ENCODE measurements at places on chromosomes 3 and 15.
A peak's percentile ranks its signal among the peaks of the same experiment; 100 is the strongest.

DNA sequence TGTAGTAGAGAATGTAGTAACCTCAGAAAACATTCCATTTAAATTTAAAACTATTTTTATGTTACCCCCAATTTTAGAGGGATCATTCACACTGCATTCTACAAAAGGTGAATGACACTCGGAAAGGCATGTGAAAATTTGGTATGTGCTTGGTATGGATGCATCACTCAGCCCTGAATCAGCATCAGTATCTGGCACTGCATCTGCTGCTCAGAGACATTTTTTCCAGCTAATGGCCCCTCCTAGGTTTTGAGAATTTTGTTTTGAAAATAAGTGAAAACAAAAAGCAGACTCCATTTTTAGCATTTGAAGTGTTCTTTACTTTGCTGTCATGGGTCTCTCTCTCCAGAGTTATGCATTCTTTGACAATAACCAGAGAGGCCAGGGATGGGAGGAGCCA lies 15.6 kb upstream of the WWTR1 start:
- no peak for DNase-seq

GRCh38 chr15:63722204-63722808 lies 111.4 kb downstream of the HERC1 start:
- no peak for DNase-seq

DNA sequence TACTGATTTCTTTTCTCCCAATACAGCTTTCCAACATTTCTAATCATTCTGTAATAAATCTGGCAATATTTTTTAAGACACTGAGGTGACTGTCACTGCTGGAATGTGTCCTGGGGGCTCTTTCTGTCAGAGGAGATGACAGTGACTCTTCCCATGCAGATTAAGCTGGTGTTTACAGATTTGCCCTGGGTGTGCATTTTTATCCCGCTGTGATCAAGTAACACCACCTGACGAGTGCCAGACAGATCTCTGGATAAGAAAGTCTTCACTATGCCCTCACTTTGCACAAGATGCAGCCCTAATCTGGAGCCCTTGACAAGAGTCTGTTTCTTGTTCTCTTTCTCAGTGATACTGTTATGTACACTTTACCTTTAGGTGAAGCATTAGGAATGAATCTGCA lies 477.7 kb downstream of the ZIC1 start:
- DNase-seq = no peak

DNA sequence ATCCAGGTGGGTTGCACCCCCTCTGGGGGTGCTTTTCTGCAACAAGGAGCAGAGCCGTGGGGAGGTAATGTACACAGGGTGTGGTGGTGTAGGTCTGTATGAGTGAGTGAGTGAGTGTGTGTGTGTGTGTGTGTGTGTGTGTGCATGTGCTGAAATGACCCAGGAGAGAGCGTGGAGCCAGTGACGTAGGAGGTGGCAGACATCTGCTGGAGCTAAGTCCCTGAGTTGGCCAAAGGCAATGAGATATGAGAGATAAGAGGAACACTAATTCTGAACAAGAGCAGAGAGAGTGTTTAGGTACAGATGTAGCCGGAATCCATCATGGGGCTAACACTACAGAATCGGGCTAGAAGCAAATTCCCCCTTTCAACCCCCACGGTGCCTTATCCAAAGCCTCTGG lies 27.6 kb downstream of the BDH1 start:
- DNase-seq = no peak

- DNase-seq = no peak
Measured at GRCh38 chr15:23038726-23039142, 635 bp downstream of the TUBGCP5 start.

GRCh38 chr15:92520914-92521623 lies 127.4 kb downstream of the ST8SIA2 start:
- DNase-seq = no peak

DNA sequence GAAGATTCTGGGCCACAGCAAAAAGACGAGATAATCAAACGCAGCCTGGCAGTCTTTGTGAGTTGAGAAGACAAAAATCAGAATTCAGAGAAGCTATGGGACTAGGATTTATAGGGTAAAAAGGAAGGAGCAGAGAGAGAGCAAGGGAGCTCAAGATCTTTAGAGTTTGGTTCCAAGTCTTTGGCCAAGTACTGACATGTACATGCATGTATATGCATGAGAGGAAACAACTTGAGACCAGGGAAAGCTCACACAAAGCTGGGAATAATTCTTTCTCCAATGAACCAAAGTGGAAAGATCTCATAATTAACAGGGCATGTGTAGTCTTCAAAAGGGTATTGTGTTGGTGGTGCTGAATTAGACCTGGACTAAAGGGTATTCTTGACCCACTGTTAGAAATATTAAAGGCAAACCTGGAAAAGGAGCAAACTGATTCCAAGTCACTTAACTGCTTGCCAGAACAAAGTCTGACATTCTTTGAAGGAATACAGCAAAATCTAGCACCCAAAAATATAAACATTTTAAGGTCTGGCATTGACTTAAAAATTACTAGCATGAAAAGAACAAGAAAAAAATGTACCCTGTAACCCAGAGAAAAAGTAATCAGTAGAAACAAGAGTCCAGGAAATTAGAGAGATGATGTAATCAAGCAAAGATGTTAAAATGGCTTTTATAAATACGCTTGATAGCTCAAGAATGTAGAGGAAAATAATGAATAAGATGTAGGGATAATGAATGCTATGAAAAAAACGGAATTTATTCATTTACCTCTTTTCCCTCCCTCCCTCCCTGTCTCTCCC lies 226.0 kb upstream of the CGNL1 start:
- peak; percentile 19 for DNase-seq

- peak; percentile 76 for DNase-seq
Measured at GRCh38 chr3:32045091-32045915, 61.1 kb upstream of the GPD1L start.

DNA sequence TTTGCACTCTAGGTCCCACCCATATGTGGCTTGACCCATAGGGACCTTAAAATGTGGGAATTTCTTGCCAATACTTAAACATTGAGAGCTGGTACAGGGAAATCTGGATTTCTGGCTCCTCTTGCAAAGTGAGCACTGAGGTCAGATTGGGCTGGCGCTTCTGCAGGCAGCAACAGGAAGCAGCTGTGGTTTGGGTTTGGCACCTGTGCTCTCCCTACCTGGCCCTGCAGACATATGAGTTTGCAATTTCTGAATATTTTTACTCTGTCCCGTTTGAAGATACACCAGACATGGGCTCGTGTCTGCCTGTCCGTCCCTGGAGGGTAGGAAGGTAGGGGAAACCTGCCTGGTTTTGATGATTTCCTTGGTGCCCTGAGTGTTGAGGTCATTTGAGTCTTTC lies 74.8 kb upstream of the SEC13 start:
- peak; percentile 28 for DNase-seq

DNA sequence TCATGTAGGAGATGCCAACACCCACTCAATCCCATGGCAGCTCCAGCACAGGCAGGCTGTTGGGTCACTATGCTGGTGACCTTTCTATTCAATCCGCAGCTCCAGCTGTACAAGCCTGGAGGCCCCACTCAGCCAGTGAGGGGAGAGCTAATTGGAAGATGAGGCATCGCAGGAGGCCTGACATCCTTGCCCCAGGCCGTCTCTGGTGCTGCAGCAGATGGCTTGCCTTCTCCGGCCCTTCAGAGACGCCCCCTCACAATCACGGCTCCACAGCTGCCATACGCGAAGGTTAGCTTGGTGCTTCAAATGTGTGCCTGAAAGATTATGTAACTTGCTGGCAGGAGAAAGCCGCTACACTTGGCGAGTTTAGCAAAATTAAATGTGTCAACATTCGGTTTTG lies 104.2 kb upstream of the CLSTN2 start:
- DNase-seq = peak; percentile 32

GRCh38 chr3:50172626-50173220 lies 17.6 kb downstream of the SEMA3F start:
- DNase-seq = no peak

- no peak for DNase-seq
Measured at GRCh38 chr15:36882487-36883131, 217.7 kb downstream of the MEIS2 start.

DNA sequence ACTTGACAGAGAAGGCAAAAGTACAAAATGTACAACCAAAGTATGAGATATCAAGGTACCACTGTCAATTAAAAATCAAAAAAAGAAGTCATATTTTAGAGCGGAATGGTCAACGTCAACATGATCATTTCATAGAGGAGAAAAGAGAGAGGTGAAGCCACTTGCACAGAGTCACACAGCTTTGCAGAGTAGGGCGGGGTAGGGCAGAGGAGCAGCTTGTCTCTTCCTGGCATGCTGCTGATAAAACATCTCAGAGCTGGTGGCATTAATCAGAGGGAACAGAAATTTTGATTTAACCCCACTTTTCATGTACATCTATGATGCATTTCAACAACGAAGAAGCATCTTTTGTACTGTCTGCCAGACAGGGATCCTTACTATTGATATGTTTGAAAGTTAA lies 5.2 kb upstream of the IGF1R start:
- no peak for DNase-seq

GRCh38 chr3:30457726-30458125 lies 148.7 kb upstream of the TGFBR2 start:
- no peak for DNase-seq

DNA sequence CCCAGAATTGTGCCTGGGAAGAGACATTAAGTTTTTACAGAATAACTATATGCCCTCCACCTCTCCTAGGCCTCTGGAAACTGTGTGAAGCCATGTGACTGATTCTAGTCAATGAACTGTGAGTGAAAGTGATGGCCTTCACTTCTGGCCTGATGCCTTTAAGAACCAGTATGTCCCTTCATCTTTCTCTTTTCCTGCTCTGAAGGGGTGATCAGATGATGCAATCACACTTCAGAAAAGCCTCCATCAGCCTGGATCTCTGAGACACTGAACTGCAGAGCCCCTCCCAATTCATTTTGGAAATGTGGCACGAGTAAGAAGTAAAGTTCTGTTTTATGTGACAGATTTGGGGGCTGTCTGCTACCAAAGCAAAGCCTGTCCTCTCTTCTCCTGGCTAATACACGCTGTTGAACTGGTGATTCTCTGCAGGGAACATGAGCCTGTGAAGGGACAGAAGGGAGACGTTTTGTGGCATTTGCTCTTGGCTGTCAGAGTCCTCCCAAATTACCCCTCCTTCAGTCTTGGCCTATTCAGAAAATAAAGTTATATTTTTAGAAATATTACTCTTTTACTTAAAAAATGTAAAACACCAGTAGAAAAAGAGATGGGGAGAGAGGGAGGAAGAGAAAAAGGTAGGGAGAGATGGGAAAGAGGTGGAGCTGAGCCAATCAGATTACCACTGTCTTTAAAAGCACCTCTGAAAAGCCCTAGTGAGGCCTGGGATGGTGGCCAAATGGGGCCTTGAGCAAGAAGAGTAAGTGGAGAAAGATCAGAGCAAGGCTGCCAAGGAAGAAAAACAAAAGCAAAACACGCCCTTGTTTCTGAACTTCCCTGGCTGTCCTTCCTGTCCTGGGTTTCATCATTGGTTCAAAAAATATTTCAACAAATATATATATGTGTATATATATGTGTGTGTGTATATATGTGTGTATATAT lies 40.9 kb upstream of the RYK start:
- no peak for DNase-seq

DNA sequence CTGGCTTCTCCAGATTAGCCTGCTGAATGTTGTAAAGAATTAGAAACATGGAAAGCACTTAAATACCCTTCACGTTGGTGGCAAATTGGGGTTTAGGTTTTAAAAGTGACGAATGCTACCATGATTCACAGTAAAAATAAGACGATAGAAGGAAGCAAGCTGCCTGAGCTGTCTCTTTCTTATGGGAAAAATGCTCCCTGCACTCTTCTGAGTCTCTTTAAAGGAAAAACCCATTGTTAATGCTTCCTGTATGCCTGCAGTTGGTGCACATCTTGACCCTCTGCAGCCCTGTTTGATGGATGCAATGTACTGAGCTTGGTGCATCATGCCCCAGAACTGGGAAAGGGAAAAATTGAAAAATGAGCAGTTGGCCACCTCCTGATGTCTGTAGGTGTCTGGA lies 258.6 kb upstream of the RASGRP1 start:
- DNase-seq = no peak

DNA sequence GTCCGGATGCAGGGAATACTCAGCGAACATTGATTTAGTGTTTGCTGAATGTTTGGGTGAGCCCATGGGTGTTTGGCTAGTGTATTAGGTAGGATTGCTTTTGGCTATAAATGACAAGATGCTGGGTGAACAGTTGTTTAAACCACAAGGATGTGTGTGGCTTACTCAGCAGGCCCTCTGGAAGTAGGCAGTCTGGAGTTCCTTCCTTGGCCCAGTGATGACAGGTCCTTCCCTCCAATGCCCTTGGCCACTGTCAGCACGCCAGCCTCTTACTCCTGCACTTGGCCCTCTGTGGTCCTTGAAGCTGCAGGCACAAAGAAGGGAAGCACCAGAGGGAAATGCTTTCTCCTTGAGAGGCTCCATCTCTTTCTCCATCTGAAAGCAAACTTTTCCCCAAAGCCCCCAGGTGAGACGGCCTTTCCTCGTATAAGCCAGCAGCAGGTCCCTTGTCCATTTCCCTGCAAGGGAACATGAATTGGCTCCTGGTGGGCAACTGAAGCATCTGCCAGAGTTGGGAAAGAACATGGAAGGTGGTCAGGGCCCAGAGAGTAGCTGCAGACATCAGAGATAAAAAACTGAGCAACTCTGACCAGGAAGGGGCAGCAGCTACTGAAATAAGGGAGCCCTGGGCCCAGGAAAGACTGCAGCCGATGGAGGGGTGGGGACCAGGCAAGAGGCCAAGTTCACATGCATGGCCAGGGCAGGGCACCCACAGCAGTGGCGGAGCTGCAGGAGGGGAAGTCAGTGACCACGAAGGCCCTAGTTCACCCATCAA lies 105.0 kb downstream of the TPRA1 start:
- DNase-seq = no peak

DNA sequence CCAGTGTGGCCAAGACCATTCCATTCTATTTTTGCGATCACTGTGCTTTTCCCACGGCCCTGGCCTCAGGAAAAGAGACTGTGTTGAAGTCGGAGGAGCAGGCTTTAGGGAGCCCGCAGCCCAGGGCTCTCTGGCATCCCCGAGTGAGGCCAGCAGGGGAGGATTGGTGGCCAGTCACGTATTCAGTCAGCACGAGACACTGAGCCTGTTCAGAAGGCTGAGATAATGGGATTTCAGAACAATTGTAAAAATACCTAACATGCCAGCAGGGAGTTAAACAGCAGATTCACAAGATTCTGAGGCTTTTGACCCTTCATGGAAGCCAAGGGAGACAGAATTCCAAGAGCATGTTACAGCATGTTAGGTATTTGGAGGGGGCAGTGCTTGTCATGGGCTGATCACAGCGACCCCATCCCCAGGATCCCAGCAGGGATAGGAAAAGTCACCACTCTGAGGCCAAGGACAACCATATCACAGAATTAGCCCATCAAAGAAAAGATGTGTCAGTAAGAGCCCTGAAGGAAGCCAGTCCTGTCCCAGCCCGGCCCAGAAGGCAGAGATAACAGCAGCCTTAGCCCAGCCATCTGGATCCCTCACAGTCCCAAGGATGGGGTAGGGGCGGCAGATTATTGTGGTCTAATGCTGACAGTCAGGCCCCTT lies 40.6 kb downstream of the AMOTL2 start:
- no peak for DNase-seq

DNA sequence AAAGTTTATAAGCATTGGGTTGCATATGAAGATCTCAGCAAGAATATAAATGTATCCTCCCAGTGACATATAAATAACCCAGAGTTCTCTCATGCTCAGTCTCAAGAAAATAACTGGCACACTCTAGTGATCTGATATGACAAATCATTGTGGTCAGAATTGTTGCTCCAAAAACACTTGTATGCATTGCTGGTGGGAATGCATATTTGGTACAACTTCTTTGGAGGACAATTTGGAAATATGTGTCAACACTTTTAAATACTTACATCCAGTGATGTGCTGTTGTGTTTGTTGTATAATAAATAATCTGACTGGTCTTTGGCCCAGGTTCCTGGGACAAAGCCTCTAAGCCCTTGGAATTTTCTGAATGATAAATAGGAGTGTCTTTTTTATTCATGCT lies 66.7 kb upstream of the STT3B start:
- no peak for DNase-seq
